ENCODE measurements at places on chromosomes 7 and 10. TPM values are rescaled to one million over a fixed set of nuclear protein-coding genes. Genes with fewer than 3 reads are reported as not detected.

Gene RAB19
- 3.3 TPM for polyA plus RNA-seq

- no peak for DNase-seq
Measured at GRCh38 chr7:108643136-108643535, 73.5 kb downstream of the DNAJB9 start.

GRCh38 chr7:41156268-41156667 lies 546.6 kb downstream of the INHBA start:
- DNase-seq = no peak

- DNase-seq = no peak
Measured at GRCh38 chr7:142567201-142568075, 181.8 kb upstream of the PRSS1 start.

- peak; percentile 15 for DNase-seq
Measured at GRCh38 chr10:17348501-17349349, 105.7 kb downstream of the ST8SIA6 start.

Measured in renal cortex interstitium (tissue), 15 donors.